Osteoblast (primary cell): ENCODE measurements at places on chromosomes 12 and 14.

GRCh38 chr14:63710497-63710896 is 17.4 kb downstream of the SGPP1 start:
- no peak for DNase-seq

DNA sequence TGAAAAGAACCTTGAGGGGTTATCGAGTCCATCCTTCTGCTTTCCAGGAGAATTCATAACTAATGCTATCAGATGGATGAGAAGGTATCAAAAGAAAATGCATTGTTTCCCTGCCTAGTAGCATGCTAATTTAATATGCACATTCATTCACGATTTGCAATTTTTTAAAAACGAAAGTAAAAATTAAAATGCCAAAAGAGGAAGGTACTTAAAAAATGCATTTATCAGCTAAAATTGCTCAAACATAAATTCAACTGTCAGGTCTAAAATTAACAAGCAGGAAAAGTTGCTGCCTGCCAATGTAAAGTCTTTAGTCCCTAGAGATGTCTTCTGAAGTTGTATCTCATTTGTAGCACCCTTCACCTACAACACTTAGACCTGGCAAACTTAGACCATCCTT is 7.9 kb downstream of the ATF7 start:
- no peak for DNase-seq

DNA sequence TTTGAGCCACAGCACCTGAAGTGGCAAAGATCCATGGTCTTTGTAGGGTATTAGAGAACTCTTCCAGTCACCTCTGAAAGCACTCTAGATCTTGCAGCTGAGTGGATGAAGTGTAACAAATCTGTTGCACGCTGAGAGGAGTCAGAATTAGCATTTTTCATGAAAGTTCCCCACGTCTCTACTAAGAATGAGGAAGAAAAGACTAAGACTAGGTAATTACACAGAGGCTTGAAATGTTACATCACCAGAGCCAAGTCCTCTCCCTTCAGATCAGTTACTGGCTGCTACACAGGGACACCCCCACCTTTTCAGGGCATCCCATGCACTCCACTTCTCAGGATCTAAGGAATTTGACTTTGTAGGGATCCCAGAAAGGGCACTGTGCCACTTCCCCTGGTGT is 98.6 kb upstream of the FKBP4 start:
- DNase-seq = no peak

- DNase-seq = no peak
These were observed 606.9 kb downstream of the FSCB start for GRCh38 chr14:43900173-43900655.

- no peak for DNase-seq
These were observed 262.3 kb upstream of the NOVA1 start for GRCh38 chr14:26860111-26860510.

DNA sequence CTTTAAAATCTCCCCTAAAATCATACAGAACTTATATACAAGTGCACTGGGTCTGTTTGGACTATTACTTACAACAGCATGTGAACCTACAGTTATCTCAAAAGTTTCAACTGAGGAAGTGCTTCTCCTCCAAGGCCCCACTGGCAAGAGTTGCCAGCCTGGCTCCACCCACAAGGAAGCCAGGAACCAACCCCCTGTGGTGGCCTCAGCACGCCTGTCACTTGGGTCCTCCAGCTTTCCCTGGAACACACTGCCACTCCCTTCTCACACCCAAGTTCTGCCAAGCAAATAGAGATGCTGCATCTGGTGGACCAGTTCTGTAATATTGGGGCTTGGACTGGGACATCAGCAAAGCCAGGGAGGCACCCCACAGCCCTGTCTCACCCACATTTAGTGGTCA is 115.4 kb downstream of the GCH1 start:
- DNase-seq = no peak

DNA sequence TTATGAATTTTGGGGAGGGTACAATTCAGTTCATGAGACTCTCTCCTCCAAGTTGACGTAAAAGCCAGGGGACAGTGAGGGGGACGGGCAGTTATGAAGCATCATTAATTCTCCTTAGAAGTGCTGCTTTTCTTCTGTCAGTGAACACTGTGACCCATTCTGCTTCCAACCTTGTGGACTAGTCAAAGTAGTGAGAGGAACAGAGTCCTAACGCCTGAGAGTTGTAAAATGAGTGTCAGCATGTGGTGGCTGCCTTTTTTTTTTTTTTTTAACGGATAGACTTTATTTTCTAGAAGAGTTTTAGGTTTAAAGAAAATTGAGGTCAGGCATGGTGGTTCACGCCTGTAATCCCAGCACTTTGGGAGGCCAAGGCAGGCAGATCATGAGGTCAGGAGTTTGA is 15.5 kb downstream of the RESF1 start:
- no peak for DNase-seq

DNA sequence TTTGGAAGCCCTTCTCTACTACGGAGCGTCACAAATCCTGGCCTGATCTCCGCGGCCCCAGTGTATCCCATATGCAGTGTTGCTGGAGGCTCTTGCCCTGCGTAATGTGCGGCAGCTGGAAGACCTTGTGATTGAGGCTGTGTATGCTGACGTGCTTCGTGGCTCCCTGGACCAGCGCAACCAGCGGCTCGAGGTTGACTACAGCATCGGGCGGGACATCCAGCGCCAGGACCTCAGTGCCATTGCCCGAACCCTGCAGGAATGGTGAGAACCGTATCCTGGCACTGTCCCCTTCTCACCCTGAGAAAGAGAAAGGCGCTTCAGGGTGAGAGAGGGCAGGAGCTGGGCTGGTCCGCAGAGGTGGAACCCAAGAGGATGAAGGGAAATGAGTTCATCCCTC is 5.3 kb downstream of the COPS7A start:
- DNase-seq = no peak

DNA sequence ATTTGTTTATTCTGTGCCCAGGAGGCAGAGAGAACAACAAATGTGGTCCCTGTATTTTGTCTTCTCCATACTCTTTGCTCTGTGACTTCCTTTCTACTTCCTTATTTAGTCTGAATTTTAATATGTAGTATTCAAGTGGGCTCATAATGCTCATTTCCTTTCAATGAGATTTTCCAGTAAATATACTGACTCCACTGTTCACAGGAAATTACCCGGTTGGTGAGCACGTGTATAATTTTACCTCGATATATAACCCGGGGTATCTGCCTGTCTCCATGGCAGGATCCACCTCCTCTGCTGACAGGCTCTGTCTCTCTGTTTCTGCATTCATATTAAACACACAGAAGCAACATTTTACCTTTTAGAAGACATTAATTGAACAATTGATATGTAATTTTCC is 166.0 kb downstream of the SLC38A4 start:
- no peak for DNase-seq

DNA sequence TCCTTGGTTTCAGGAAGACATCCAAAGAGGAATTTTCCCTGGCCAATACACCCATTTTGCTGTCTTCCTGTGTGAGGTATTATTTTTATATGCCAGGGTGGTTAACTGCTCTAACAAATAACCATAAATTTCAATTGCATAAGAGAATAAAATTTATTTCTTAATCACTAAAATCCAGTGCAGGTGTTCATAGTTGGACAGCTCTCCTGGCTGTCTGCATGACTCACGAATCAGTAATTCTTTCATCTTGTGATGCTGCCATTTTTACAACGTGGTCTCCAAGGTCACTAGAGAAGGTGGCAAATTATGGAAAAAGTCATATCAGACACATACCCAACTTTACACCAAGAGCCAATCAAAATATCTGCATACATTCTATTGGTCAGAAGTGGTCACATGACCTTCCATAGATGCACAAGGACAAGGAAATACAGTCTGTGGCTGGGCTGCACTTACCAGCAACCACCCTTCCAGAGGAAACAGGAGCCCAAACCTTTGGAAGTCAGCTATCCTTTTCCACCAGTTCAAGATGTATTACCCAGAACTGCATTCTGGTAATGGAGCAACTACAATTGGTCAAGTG is 193.5 kb upstream of the PLEKHG7 start:
- no peak for DNase-seq

GRCh38 chr14:22526218-22526617 is 62.8 kb downstream of the DAD1 start:
- no peak for DNase-seq

DNA sequence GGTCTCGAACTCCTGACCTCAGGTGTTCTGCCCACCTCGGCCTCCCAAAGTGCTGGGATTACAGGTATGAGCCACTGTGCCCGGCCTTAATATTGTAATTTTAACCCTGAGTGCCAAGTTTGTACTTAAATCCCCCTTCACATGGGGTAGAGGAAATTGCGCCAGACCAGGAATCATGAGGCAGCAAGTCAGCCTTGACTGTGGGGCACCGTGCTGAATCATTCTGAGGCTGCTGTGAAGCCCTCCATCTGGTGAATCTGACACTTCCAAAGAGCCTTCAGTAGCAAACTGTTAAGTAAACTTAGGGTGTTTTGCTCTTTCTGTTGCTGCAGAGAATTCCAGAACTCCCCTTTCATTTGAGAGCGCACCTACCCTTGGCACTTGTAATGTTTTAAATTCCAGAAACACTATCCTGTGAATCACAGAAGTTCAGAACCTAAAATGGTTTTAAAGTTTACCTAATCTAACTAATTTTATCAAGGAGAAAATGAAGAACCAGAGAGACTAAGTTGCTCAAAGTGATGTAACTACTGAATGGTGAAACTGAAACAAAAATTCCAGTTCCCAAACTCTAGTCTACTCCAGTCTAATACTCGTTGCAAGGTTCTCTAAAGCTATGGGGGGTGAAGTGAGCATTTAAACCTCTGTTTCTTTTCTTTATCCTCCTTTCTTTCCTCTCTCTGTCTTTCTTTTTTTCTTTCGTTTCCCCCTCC is 7.5 kb downstream of the HEBP1 start:
- peak; percentile 84 for DNase-seq

DNA sequence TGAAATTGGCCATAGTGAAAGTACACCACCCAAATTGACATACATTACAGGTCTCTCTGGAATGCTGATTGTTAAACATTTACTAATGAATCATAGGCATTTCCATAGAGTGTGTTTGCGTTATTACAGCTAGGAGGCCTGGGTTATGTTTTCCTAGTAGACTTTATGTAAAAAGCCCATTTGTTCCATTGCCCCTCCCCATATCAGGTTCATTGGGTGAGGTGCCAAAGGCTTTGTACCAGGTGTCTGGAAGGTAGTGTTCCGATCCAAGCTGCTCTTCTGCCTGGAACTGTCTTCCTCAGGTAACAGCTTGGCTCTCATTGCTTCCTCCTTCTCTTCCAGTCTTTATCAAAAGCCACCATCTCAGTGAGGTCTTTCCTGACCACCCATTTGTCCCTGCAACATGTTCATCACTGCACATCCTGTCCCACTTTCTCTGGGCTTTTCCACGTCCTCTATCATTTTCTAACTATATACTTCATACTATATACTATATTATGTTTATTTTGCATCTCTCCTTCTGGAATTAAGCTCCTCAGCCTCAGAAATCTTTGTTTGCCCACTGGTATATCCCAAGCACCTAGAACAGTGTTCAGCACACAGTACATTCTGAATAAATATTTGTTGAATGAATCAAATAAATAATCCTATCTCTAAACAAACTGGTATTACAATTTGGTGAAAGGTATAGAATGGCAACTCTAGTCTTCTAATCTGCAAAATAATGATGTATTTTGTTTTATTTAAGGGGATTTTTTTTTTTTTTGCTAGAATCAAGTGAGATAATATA is 252.3 kb downstream of the KTN1 start:
- DNase-seq = no peak

- no peak for DNase-seq
These were observed 80.9 kb downstream of the ACACB start for GRCh38 chr12:109197327-109197726.

- DNase-seq = peak; percentile 71
These were observed 884 bp downstream of the CAPRIN2 start for GRCh38 chr12:30753751-30754382.

GRCh38 chr12:108614639-108615038 is 16.8 kb upstream of the TMEM119 start:
- peak; percentile 47 for DNase-seq

- DNase-seq = peak; percentile 87
These were observed 20.5 kb upstream of the GUCY2C start for GRCh38 chr12:14716848-14717444.

- peak; percentile 34 for DNase-seq
These were observed 7.2 kb downstream of the DAO start for GRCh38 chr12:108886873-108887629.

DNA sequence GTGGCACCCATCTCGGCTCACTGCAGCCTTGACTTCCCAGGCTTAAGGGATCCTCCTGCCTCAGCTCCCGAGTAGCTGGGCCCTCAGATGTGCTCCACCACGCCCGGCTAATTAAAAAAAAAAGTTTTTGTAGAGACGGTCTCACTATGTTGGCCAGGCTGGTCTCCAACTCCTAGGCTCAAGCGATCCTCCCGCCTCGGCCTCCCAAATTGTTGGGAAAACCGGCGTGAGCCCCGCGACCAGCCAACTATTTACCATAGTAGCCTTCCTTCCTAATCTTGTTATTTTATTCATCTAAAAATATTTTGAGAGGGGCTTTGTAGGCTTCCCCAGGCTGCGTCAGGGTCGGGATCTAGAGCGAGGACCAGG is 25.4 kb upstream of the YY1 start:
- no peak for DNase-seq
